NCI-H187 treated with DMSO at 0.1 percent for 48 hours (cell line): ENCODE measurements at places on chromosomes 13 and 19.

DNA sequence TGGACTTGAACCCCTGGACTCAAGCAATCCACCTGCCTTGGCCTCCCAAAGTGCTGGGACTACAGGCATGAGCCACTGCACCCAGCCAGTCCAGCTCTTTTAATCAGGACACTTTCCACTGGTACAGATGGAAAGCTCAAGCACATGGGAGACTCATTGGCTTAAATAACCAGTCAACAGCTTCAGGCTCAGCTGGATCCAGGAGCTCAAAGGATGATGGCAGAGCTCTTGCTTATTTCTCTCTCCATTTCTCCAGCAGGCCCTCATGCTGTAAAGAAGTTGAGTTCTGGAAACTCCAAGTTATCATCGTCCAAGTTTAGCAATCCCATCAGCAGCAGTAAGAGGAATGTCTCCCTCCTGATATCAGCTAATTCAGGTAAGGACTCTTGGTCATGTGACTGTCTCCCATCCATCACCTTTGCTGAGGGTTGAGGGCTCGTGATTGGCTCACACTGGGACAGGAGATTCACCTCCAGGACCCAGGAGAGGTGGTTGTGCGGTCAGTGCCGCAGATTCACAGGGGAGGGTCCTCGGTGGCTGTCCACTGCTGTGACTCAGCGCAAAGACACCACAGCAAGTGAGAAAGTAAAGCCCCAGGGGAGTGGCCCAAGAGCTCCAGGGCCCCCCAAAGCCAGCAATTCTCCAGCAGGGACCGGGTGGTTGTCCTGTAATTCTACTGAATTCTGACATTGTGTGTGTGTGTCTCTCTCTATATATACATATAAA lies 5.1 kb downstream of the CCL25 start:
- DNase-seq, result no peak

DNA sequence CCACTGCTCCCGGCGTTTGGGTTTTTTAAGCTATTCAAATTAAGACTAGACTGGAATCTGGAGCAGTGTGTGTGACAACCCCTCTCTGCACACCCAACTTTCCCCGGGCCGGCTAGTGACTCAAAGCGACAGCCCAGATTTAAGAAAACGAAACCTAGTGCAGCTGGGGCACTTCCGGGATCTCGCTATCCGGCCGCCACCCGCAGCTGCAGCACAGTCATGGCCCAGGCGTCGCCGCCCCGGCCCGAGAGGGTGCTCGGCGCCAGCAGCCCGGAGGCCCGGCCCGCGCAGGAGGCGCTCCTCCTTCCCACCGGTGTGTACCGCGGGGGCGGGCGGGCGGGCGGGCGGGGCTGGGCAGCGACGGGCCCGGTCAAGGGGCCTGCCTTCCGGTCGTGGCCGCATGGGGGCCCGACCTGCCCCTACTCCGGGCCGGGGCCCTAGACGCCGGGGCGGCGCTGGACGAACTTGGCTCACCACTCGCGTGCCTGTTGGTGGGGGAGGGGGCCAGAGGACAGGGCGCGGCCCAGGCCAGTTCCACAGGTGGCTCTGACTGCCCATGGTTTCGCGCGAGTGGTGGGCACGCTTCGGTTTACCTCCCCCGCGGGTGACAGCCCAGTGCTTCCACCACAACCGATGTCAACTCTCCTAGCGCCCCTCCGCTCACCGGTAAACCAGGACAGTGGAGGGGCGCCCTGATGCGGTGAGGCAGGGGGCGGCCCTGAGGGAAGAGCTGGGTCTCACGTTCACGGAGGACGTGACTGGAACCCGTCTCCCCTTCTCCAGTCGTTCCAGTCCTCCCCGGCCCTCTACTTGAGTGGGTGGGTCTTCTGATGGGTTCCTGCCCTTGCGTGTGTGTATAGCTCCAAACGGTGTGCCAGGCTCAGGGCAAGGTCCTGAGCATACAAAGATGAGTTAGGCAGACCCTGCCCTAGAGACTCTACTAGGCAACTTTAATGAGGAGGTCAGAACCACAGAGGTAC lies at the start of gene PHF11:
PHF11 (plus strand) TSS at position 171 of the 980 bp plus-strand sequence; CDS start at position 220, 49 bp downstream.
- no peak for DNase-seq

DNA sequence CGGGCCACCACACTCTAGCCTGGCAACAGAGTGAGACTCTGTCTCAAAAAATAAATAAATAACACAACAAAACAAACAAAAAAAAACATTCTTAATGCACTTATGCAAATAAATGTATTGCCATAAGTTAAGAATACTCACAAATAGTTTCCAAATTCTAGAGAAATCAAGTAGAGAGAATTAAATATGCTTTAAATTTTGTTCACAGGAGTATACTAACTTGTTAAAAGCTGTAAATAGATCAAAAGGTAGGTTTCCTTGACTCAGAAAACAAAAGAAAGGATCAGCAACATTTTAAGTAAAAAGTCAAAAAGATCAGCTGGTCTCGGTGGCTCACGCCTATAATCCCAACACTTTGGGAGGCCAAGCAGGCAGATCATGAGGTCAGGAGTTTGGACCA lies 50.5 kb upstream of the ZNF429 start:
- no peak for DNase-seq

DNA sequence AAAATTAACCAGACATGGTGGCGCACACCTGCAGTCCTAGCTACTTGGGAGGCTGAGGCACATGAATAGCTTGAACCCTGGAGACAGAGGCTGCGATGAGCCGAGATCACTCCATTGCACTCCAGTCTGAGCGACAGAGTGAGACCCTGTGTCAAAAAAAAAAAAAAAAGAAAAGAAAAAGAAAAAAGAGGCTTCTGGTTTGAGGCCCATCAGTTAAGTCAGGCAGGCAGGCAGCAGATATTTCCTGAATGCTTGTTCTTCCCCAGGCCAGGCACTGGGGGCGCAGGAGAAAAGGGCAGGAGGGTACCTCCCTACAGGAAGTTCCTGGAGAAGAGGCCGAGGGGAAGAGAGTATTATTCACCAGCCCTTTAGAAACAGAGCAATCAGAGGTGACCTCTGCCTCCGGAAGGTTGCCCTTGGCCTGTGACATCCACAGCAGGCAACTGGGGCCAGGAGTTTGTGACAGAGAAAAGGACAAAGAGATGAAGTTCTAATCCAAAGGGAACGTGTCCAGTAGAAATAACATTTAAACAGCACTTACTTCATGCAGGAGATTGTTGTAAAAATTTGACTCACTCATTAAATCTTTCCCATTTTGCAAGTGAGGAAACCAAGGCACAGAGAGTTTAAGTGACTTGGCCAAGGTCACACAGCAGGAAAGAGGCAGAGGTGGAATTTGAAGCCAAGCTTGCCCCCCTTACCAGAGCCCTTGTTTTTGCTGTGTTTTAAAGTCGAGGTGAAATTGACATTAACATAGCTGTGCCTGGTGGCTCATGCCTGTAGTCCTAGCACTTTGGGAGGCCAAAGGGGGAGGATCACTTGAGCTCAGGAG lies 4.3 kb upstream of the RLN3 start:
- DNase-seq, result no peak

DNA sequence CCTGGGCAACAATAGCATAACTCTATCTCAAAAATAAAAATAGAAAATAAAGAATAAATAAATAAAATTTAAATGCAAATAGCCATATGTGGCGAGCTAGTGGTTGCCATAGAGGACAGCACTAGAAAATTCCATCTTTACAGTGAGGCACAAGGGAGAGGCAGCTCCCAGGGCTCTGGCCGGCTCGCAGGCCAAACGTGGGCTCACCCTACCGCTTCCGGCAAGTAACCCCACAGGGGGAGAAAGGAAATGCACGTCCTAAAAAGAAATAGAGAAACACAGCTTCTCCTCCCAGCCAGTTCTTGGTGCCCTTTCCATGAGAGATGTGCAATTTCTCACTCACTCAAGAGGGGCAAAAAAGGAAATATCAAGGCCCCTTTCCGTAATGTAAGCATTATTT lies 12.4 kb upstream of the GRWD1 start:
- DNase-seq, result no peak
